ENCODE measurements at places on chromosomes 5 and 9. TPM values are rescaled to one million over a fixed set of nuclear protein-coding genes. Genes with fewer than 3 reads are reported as not detected.

The FAF2 gene
- total RNA-seq = 60.4 TPM

DNA sequence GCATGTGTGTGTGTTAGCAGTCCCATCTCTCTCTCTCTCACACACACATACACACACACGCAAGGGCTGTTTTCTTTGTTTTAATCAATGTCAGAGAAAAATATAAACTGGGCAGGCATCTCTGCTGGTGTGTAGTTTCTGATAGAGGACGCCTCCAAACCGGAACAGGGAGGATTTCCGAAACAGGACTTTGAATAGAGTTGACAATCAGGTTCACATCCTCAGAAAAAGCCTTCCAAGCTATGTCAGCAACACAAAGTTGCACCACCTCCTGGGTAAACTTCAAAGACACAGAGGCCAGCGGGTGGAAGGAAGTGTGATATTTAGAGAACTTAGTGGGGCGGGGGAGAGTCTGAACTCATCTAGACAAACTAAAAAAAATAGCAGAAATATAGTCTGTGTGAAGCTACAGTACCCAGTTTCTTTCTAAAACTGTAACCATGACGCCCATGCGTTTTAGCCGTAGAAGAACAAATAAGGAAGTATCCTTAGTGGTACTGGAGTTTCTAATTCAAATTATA is 1.2 kb downstream of the ST8SIA4 start:
- DNase-seq = no peak

GRCh38 chr9:129676975-129677374 is 11.5 kb downstream of the PRRX2 start:
- peak; percentile 47 for DNase-seq

GRCh38 chr9:32371279-32371678 is 13.2 kb upstream of the ACO1 start:
- no peak for DNase-seq

The PCDHA12 gene
- total RNA-seq = 5.6 TPM

- DNase-seq = no peak
These were observed 277.5 kb downstream of the MARCHF11 start for GRCh38 chr5:15902066-15902465.

The WDR38 gene
- not detected for total RNA-seq

The DELE1 gene
- total RNA-seq = 78.5 TPM

The STPG3 gene
- not detected for total RNA-seq

The C1QTNF3 gene
- 0.69 TPM for total RNA-seq

- no peak for DNase-seq
These were observed 17.4 kb upstream of the SPDL1 start for GRCh38 chr5:169566202-169566601.

GRCh38 chr9:136476369-136477150 is 6.3 kb downstream of the SEC16A start:
- DNase-seq = no peak

DNA sequence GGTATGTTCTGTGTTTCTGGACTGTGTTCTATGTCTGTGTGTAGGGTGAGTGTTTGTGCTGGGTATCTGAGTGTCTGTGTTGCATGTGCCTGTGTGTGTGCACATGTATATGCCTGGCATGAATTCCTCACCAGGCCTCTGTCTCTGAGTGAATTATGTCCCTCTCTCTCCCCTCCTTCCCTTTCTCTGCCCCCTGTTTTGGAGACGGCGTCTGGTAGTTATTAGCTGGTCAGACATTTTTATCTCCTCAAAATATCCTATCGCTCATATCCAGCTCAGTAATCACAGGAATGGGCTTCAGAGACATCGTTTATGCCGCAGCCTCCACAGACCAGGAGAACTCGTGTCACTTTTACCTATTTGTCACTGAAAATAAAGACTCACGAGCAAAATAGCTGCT is 483.2 kb upstream of the BRINP1 start:
- DNase-seq = no peak

DNA sequence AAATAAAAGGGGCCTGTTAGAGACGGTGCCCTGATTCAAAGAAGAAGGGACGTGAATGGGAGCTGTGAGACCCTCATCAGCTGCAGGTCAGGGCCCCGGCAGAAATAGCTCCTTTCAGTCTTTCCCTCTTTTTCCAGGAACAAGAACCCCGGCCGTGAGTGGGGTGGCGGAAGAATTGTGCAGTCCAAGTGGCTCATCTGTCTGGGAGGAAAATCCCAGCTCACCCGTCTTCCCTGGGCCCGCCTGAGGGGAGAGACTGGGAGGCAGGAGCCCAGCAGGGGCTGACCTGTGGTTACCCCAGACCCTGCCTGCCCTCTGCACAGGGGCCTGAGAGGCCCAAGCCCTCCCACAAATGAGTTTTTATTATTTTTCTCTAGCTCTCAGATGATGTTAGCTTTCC is 24.8 kb upstream of the CSF1R start:
- no peak for DNase-seq

The MCTP1 gene
- 46.4 TPM for total RNA-seq

The FAM153A gene
- not detected for total RNA-seq

GRCh38 chr5:102903074-102903871 is 148.2 kb downstream of the PAM start:
- no peak for DNase-seq

The SLC45A2 gene
- total RNA-seq = not detected

- DNase-seq = no peak
These were observed 93.9 kb downstream of the GPBP1 start for GRCh38 chr5:57267805-57268204.

- DNase-seq = no peak
These were observed at the start of gene PRDM12 for GRCh38 chr9:130664251-130665028. Gene PRDM12 (plus strand): TSS chr9:130664594. CDS start chr9:130664654, 60 bp downstream.

- DNase-seq = no peak
These were observed 29.9 kb upstream of the PDE4D start for GRCh38 chr5:59923465-59923864.

The TAF11L12 gene
- not detected for total RNA-seq

All from NCI-H460 (cell line).